Frontal cortex (tissue), 4 donors: ENCODE measurements at places on chromosomes 4 and X.

DNA sequence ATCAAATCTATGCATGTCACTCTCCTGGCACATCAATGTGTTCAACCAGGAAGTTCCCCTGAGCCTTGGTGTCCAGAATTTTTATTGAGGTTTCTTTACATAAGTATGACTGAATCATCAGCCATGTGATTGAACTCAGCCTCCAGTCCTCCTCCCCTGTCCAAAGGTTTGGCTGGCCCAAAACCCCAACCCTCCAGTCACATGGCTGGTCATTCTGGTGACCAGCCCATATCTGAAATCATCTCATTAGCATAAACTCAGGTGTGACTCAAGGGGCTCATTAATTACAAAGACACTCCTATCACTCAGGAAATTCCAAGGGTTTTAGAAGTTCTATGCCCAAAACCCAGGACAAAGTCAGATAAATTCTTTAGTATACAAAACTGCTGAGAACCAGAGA lies 20.6 kb upstream of the SUPT20HL2 start:
- no peak for DNase-seq

GRCh38 chrX:121455890-121456289 lies 408.5 kb downstream of the GLUD2 start:
- DNase-seq: no peak

- DNase-seq: peak; percentile 12
These were observed 148.8 kb upstream of the MID1 start for GRCh38 chrX:10769195-10769594.

- DNase-seq: no peak
These were observed 74.9 kb downstream of the ADGRA3 start for GRCh38 chr4:22440999-22441398.

GRCh38 chr4:149897783-149898182 lies 82.1 kb upstream of the IQCM start:
- DNase-seq: no peak

DNA sequence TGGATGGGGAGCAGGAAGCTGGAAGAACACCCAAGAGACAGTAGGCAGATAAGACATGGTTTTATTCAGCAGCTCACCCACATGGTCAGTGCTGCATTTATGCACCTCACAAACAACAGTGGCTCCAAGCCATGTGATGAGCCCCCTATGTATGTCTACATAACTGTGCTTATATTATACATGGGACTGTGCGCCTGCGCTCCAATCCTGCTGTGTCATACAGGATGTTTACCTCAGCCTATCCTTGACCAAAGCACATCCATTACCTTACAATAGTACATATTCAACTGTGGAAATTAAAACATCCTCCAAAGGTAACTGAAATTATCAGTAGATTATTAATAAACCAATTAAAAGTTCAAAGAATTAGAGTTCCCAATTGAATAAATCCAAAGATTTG lies 44.1 kb upstream of the SGMS2 start:
- no peak for DNase-seq

DNA sequence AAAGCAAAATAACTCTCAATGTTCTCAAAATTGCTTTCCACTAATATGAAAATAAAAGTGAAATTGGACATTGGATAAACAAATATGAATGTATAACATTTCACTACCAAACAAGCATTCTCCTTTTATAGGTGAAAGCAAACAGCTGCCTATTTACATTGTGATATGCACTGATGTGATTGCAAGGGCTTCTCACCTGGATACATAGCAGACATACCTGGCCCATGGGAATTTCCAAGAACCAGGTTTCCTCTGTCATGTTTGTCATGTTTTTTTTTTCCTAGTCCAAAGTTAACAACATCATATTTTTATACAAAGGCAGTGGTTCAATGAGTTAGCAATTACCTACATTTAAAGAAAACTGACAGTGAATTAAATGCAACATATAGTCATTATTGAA lies 228.5 kb downstream of the ANKRD50 start:
- no peak for DNase-seq
